Skin of body (tissue), 3 donors: ENCODE measurements at places on chromosomes 7 and 10.

DNA sequence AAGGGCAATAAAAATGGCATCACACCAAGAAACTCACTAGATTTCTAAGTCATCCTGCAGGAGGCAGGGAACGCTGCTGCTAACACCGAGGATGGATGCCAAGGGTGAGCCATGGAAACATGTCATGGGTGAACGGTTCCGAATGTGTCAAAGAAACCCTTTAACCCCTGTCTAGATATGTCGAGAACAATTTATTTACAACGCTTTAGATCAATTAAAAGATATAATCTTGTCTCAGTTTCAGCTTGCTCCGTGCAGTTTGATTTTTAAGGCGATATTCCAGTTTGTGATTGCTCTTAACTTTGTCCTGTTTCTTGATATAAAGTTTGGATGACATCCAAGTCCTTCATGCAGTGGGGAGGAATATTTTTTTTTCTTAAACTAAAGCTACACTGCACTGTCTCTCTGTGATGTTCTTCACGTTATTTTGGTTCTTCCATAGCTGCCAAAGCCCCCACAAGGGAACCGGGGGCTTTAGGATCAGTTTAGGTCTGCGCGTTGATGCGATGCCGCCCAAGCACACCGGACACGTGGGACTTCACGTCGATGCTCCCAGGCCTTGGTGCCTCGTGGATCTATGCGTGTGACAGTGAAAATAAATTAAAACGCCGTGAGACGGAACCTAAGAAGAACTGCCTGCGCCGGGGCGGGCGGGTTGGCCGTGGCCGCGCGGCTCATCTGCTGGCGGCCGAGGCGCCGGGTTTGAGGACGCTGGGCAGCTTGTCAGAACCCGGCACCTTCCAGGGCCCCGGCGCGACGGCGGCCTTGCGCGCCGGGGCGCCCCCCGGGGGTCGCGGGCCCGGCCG lies 220.3 kb downstream of the PHTF2 start:
- peak; percentile 49 for DNase-seq

GRCh38 chr7:96709381-96710228 lies at the start of gene SEM1:
Gene SEM1, minus strand, starts transcription at chr7:96709846. Its CDS starts 83 bp downstream, at chr7:96709763.
- peak; percentile 87 for DNase-seq

GRCh38 chr10:45657033-45657926 lies 15.3 kb downstream of the ZFAND4 start:
- DNase-seq: no peak

DNA sequence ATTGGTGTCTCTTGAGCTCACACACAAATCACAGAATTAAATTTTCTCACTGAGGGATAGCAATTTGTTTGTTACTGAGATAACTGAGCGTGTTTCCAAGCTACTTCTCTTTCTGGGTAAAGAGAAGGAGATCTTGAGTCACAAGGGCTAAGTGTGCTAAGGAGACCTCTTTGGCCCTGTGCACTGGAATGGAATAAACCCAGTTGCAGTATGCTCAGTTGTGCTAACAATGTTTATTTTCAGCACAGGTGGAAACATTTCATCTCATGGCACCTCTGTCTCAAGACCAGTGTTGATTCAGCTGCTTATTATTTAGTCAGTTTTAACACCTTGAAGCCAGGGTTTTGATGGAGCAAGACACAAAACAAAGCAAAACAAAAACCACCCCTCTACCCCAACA lies 22.5 kb upstream of the UBE2H start:
- DNase-seq: no peak

- DNase-seq: no peak
Observed at GRCh38 chr10:48603421-48604038, 1.3 kb downstream of the ARHGAP22 start.

GRCh38 chr10:118259288-118259906 lies 82.7 kb downstream of the FAM204A start:
- DNase-seq: no peak

GRCh38 chr7:99531354-99531765 lies 20.6 kb downstream of the FAM200A start:
- no peak for DNase-seq

DNA sequence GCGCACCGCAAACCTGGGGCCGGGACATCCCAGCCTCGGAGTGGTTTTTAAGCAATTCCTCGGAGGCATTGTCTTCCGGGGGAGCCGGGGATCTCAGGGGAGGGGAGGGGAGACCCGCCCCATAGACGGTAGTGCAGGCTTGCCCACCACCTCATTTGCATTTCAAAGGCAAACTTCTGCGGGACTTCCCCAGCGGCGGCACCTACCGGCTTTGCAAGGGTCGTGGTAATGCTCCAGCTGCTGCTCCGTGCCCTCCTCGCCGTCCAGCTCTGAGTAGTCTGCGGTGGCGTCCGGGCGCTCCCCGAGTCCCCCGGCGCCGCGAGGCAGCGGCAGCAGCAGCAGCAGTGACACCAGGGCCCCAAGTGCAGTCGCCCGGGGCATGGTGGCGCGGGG lies 425 bp downstream of the TLL2 start:
- DNase-seq: no peak

DNA sequence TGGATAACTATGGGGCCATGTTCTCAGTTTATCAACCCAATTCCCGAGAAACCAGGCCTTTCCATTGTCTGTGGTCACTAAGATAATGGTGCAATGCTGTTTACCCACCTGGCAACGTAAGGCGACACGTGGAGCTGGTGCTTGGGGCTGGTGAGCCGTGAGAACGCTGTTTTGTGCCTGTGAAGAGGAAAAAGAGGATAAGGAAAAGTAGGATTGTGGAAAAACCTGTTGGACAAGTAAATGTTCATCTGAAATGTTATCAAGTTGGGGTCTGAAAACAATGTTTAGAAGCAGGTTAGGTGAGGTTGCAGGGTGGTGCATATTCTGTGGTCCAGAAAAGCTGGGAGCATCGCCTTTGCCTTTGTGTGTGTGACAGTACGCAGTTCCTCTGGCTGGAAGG lies 88.5 kb downstream of the PPP1R17 start:
- DNase-seq: no peak

DNA sequence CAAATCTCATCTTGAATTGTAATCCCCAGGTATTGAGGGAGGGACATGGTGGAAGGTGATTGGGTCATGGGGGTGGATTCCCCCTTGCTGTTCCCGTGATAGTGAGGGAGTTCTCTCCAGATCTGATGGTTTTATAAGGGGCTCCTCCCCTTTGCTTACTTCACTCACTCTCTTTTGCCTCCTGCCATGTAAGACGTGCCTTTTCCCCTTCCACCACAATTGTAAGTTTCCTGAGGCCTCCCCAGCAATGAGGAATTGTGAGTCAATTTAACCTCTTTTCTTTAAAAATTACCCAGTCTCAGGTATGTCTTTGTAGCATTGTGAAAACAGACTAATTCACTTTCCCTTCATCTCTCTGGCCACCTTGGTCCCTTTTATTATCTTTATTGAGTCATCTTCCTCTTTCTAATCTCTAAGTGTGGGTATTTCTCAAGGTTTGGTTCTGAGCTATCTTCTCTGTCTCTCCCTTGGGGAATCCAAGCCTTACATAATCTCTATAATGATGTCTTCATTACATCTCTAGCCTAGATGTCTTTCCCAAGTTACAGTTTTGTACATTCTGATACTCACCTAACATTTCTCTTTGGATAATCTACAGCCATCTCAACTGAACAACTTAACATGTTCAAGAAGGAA lies 99.1 kb upstream of the JCAD start:
- no peak for DNase-seq

- DNase-seq: no peak
Observed at GRCh38 chr7:16904076-16904475, 22.3 kb upstream of the AGR3 start.

GRCh38 chr7:79458796-79459195 lies 5.3 kb upstream of the MAGI2 start:
- no peak for DNase-seq

- no peak for DNase-seq
Observed at GRCh38 chr10:119025336-119025735, 4.2 kb upstream of the NANOS1 start.

GRCh38 chr7:80089366-80089765 lies 45.3 kb upstream of the GNAI1 start:
- DNase-seq: no peak

DNA sequence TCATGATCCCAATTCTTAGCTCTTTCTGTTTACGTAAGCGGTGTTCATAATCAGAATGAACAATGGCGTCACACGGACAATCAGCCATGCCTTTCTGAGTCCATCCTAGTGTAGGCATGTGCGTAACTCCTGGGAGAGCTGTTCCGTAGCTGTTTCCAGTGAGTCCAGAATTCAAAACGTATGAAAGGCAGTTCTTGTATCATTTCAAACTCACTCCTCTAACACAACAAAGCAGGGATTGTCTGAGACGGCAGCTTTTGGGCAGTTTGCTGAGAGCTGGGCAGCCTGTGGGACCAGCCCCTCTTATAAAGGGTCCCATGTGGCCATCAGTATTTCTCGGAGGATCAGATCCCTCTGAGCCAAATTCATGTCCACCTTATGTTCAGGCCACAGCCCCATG lies 43.4 kb downstream of the PSPH start:
- no peak for DNase-seq

- no peak for DNase-seq
Observed at GRCh38 chr10:18533896-18534295, 117.5 kb downstream of the NSUN6 start.

DNA sequence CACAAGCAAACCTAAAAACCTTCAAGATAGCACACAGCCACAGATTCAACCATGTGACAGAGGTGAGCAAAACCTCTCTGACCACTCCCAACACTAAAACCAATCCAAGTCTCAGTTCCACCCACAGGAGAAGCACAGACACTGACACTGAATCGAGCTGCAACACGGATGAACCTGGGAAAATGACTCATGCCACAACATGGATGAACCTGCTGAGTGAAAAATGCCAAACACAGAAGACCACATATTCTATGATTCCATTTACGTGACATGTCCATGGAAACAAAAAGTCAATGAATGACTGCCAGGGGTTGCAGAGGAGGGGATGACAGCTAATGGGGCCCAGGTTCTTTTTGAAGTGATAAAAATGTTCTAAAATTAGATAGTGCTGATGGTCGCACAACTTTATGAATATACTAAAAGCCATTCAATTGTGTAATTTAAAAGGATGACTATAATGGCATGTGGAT lies 22.0 kb downstream of the CYTH3 start:
- DNase-seq: no peak

GRCh38 chr7:83610649-83611304 lies 38.2 kb downstream of the SEMA3E start:
- no peak for DNase-seq

- DNase-seq: no peak
Observed at GRCh38 chr10:60950300-60950699, 6.3 kb upstream of the RHOBTB1 start.

DNA sequence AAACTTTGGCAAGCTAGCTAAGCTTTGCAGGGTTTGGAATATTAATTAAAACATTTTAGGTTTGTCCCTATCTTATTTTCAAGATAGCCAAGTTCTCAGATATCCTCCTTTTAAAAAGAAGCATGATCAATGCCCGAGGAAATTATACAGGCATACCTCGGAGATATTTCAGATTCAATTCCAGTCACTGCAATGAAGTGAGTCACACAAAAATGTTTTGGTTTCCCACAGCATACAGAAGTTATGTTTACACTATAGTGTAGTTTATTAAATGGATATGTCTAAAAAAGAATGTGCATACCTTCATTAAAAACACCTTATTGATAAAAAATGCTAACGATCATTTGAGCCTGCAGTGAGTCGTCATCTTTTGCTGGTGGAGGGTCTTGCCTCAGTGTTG lies 382.9 kb upstream of the NPVF start:
- DNase-seq: no peak

DNA sequence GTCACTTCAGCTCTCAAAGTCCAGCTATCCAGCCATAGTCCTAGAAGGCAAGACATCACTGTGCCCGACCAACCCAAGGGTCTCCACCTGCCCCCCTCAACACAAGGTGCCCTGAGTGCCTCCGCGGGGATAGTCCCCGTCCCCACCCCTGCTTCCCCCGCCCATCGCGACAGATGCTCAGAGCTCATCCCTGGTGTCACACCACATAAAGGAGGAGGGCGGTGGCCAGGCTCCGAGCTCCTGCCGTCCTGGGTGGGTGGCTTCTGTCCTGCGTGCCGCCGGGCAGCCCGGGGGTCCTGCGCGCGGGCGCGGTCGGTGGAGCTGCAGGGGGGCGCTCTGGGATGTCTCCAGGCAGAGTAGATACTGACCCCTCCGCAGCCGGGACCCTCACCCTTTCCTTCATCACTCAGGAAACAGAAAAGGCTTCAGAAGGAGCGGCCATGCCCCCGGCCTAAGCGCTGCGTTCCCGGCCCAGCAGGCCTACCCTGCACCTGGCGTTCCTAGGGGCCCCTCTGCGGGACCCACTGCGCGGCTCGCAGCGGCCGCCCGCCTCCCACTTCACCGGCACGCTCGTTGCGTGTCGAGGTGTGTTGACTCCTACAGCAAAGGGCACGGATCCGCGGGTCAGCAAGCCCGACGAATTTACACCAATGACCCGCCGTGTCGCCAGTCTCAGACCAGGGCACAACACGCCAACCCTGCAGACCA lies 53.4 kb downstream of the ALOX5 start:
- no peak for DNase-seq

DNA sequence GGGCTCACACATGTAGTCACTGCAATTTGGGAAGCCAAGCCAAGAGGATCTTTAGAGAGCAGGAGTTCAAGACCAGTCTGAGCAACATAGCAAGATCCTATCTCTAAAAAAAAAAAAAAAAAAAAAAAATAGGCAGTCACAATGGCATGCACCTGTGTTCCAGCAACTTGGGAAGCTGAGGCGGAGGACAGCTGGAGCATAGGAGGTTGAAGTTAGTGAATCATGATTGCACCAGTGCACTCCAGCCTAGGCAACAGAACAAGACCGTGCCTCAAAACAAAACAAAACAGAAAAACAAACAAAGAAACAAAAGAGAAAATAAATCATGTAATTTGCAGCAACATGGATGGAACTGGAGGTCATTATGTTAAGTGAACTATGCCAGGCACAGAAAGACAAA lies 33.6 kb upstream of the BICC1 start:
- no peak for DNase-seq

DNA sequence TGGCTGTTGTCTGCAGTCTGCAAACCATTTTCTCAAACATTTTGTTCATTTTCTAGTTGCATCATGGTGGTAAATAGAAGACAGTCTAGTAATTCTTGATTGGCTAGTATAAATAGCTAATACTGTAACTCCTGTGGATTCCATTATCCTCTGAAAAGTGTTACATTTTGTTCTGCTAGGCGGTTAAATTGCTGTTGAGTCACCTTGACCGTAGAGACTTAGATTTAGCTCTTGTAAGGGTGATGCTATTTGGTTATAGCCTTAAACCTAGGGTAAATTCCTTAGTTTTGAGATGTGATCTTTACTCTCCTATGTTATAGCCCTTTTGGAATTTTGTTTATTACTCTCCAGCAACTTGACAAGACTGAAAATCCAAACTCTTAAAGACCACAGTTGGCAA lies 58.8 kb downstream of the SHOC2 start:
- DNase-seq: no peak

GRCh38 chr10:119364645-119365600 lies 157.6 kb downstream of the GRK5 start:
- DNase-seq: peak; percentile 92

GRCh38 chr7:28595801-28596200 lies 183.5 kb downstream of the CREB5 start:
- DNase-seq: no peak

GRCh38 chr10:85789982-85790789 lies 576.4 kb downstream of the GRID1 start:
- DNase-seq: no peak
